SHP77 (cell line): ENCODE measurements at places on chromosomes 4 and X.
A peak's percentile ranks its signal among the peaks of the same experiment; 100 is the strongest.

- DNase-seq: no peak
Observed at GRCh38 chrX:103520386-103520785, 1.1 kb upstream of the RAB40A start.

GRCh38 chr4:53421791-53422190 is 44.4 kb downstream of the FIP1L1 start:
- DNase-seq: no peak

DNA sequence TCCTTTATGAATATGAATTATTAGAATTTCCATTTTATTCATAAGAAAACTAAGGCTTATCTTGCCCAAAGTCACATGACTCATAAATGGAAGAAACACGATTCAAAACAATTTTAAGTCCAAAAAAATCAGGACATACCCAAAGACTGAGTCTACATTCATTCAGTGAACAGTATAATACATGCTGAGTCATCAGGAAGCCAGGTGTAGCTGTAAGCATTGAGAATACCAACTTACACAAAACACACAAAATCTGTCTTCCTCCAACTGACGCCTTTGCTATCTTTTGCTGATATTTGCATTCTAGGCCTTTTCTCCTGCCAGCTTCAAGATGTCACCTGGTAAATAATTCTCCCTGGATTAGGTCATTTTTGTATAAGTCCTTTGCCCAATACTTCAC is 520.1 kb upstream of the GALNT7 start:
- DNase-seq: no peak

DNA sequence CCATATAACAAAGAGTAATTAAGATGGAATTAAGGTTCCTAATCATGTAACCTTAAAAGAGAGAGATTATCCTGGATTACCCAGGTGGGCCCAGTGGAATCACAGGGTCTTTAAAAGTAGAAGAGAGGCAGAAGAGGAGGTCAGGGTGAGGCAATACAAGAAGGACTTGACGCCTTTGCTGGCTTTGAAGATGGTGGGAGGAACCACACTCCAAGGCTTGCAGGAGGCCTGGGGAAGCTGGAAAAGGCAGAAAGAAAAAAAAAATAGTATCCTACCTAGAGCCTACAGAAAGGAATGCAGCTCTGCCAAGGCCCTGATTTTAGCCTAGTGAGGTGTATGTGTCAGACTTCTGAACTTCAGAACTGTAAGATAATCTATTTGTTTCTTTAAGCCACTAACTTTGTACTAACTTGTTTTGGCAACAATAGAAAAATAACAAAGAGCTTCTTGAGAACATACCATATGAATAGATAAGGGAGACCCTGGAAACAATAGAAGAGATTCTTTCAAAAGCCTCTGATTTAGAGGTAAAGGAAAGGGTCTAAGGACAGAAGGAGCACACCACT is 229.9 kb upstream of the TTC29 start:
- no peak for DNase-seq

DNA sequence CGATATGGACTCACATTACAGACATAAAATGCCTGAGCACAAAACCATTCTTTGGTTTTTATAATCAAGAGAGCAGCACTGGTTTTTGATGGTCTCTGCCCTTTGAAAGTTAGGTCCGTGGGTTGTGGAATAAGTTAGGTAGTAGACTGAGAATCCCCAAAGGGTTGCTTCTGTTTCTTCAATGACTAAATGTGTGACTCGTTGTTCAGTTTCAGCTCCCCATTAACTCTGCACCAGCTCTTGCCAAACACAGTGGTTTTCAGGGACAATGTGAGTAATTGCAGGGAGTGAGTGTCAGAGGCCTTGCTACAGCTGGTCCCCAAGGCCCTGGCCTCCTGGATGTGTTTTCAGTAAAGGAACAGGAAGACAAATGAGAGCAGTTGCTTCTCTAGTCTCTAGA is 24.8 kb downstream of the SMIM20 start:
- DNase-seq: no peak

GRCh38 chrX:120021927-120022326 is 55.6 kb downstream of the RHOXF2B start:
- no peak for DNase-seq

GRCh38 chr4:140141210-140141835 is 12.7 kb downstream of the MAML3 start:
- no peak for DNase-seq

DNA sequence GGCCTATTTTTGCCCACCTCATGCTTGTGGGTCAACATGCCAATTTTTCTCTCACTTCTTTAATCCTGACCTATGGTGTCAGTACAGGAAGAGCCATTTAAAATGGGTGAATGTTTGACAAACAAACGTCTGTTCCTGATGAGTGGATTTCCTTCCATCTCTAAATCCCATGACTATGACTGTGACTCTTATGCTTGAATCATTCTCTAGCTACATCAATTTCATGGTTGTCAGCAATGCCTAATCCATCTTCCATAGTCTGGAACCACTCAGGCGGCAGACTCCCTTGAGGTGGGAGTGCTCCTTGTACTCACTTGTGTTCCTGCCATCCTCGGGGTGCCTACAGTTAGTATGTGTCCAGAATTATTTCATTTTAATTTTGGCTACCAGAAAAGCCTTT is 194.9 kb upstream of the RPS6KA3 start:
- DNase-seq: no peak

DNA sequence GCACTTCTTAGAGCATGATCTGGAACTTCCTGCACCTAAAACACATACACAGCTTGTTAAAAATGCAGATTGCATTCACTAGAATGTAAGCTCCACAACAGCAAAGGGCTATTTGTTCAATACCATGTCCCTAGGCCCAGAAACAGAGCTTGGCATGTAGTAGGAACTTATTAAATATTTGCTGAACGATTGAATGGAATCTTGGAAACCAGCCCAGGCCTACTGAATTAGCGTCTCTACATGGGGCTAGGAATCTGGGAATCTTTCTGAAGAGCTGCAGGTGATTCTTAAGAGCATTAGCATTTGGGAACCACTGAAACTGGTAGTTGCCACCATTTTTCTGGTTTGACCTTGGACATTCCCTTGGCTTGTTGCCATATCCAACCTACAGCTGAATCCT is 234.1 kb downstream of the STIM2 start:
- no peak for DNase-seq

DNA sequence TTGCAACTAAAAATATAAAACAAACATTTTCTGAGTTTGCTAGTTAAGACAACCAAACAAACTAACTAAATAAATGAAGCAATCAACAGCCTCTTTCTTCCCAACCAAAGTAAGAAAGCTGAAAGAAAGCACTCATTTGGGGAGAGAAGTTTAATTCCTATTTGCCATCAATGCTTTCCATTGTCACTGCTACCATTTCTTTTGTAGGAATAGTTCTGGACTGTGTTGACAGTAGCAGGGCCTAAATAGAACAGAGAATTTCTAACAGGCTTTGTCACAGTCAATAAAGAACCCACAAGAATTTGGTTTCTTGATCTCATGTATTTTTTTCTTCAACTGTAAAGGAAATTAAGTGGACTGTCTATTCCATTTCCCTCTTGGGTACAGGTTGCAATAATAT is 1886.4 kb upstream of the TENM3 start:
- no peak for DNase-seq

DNA sequence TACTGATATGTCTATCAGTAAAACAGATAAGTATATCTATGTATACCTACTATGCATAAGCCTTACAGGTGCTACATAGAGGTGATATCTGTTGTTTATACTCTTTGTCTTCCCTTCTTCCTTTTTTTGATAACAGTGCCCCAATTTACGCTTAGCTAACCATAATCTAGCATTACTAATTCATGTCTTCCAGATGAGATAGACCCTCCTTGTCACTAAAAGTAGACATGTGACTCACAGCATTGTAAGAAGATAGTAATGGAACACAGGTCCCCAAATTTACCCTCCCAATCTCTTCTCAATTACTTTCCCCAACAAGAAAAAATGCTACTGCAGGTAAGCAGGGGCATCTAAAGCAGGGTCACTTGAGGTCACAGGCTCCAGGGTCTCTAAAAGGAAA is 7.9 kb upstream of the NFKB1 start:
- DNase-seq: no peak

DNA sequence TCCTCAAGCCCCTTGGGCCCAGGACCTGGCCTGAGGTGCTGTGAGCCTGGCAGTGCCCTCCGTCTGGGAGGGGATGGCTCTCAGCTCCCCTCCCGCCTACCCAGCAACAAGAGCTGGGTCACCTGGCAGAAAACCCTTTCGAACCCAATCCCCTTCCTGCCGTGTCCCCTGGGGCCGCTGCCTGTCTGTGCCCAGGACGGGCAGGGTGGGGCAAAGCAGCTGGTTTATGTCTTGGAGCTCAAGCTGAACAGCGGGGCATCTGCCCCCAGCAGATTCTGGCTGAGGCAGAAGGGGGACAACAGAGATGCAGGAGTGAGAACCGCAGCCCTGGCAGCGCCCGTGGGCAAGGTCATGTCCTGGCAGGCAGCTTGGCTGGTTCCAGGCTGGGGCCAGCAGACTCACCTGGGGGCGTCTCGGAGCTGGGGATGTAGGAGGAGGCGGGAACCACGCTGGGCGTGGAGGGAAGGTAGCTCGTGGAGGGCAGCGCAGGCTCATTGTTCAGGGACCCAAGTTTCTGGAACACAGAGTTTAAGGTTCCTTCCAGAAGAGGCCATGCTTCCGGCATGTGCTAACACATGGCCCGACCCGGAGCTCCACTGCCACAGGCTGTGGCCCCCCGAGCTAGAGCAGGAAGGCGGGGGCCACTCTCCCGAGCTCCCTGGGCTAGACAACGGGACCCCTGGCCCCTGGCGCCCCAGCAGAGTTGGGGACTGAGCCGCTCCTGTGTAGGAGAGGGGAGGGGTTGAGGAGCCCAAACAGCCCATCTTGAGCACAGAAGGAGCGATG is 24.2 kb downstream of the NELFA start:
- DNase-seq: no peak

DNA sequence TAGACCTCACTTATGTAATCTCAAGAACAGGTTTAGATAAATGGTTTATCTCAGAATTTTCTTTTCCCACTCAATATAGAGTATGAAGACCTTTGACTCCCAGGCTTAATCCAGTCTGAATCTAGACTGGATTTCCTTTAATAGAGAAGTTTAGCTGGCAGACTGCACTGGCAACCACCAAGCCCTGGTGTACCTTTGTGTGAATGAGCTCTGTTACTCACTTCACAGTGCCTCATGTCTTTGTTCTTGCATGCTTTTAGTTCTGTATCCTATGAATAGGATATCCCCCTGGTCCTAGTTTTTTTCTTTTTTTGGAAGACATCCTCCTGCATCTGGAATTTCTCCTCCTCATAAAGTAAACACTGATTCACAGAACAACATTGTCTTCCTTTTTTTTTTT is 53.2 kb upstream of the MCUB start:
- DNase-seq: no peak

GRCh38 chr4:121484633-121485032 is 103.8 kb upstream of the QRFPR start:
- no peak for DNase-seq

DNA sequence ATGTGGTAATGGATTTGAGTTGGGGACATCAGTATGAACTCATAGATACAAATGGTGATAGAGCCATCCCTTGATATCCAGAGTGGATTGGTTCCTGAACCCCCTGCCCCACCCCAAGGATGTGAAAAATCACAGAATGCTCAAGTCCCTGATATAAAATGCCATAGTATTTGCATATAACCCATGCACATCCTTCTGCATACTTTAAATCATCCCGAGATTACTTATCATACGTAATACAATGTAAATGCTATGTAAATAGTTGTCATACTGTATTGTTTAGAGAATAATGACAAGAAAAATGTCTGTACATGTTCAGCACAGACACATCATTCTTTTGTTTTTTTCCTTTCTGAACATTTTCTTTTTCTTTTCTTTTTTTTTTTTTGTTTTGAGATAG is 18.9 kb upstream of the SEPTIN11 start:
- DNase-seq: no peak

DNA sequence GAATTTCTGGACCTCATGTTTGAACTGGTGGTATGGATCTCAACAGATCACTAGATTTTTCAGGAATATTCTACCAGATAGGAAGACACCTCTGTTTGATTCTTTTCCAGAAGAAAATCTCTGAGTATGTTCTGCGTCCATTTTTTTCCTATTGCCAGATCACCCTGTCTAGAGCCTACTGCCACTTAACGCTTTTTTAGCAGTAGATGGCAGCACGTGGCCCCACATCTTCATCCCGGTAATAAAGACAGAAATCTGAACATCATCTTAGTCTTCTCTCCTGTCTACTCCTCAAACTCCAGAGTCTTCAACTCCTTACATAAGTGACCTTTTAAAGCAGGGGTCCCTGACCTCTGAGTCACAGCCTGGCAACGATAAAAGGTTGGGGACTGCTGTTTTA is 184.7 kb downstream of the TMA16 start:
- DNase-seq: peak; percentile 10

GRCh38 chr4:12827966-12828365 is 656.2 kb downstream of the RAB28 start:
- DNase-seq: no peak

- peak; percentile 63 for DNase-seq
Observed at GRCh38 chr4:100823066-100823992, 305.5 kb upstream of the EMCN start.

GRCh38 chr4:76498550-76498949 is 63.5 kb downstream of the SHROOM3 start:
- no peak for DNase-seq

DNA sequence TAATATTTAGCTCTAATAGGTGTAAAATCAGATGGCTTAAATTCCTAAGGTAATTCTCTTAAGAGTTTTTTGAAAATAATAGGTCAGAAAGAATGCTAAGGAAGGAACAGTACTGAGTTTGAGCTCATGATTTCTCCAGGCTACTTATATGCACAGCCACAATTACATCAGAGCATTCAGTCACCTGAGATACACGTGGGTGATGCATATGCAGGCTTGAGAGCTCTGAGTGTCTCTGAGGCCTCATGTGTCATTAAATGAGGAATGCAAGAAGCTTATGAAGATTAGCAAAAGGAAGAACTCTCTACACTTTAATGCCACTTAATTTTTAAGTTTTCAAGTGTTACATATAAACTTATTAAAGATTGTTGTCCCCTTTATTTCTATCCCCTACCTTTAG is 124.0 kb upstream of the STIM2 start:
- no peak for DNase-seq

DNA sequence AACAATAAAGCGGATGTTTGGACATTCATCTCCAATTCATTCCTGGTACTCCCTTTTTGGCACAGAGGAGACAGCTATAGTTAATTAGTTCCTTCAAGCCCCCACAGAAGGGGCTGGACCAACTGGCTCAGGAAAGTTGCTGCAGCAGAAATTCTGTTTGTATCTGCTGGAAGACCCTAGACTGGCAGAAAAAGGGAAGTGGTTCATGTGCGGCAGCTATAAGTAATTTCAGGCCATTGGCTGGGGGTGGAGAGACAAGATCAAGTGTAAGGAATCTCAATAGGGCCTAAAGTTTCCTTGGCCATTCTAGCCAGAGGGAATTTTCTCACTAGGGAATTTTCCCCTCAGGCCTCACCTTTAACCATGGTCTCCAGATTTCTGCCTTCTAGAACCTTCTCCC is 89.9 kb upstream of the DHX15 start:
- no peak for DNase-seq

DNA sequence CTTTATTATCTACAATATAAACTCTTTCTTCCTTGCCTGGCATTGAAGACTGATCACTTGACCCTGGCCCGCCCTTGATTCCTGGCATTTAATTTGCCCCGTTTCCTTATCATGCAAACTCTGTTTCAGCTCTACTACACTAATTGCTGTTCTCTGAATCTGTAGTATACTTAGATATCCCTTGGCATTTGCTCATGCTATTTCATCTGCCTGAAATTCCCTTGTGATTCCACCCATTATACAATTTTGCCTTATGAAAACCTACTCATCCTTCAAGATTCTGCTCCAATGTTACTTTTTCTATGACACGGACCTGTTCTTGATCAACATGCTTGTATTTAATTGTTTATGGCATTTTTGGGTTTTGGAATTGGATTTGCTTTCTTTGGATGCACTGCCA is 459.9 kb upstream of the AMOT start:
- no peak for DNase-seq
